ENCODE measurements at places on chromosomes 13 and 19.

DNA sequence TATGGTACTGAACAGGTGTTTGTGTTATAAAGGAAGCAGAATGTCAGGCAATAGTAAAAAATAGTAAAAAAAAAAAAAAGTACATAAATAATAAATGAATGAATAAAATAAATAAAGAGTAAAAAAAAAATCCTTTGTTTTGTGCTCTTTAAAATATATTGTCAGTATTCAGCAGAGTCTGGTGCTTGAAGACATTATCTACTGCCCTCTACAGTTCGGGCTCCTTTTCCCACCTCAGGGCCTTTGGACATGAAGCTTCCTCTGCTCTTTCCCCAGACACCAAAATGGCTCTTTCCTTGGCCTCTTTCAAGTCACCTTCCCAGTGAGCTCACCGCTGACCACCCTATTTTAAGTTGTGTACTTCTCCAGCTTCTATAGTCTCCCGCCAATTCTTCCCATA is 137.5 kb downstream of the TNFRSF19 start:
- DNase-seq = no peak

DNA sequence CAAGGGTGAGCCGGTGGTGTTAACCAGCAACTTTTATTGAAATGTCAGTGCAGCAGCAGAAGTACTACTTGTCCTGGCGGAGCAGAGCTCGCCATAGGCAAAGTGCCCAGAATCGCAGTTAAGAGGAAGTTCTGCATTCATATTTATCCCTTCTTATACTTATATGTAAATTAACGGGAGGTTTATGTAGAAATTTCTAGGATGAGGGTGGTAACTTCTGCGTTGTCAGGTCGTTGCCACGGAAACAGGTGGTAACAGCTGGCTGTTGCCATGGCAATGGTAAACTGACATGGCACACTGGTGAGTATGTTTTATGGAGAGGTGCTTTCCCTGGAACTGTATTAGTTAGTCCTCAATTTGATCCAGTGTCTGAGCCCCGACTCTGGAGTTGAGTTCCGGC is 2494.9 kb upstream of the PCDH20 start:
- no peak for DNase-seq

GRCh38 chr13:113157206-113157928 is 1.1 kb upstream of the PROZ start:
- DNase-seq = no peak

GRCh38 chr19:40960062-40960685 is 30.9 kb upstream of the CYP2B6 start:
- no peak for DNase-seq

DNA sequence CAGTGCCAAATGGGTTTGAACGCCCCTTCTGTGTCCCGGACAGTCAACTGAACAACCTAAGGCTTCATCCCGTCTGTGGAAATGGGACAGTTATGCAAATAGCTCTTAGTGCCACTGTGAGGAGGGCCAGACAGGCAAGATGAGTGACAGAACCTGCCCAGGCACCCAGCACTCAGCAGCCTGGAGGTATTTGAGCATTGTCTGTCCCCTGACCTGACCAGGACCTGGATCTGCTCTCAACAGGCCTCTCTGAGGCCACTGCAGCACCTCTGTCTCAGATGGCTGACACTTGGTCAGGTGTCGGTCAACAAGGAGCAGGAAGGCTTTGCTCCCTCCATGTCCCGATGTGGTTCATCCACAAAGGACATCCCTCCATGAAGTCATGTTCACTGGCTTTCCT is 67.9 kb downstream of the CCDC70 start:
- DNase-seq = no peak

DNA sequence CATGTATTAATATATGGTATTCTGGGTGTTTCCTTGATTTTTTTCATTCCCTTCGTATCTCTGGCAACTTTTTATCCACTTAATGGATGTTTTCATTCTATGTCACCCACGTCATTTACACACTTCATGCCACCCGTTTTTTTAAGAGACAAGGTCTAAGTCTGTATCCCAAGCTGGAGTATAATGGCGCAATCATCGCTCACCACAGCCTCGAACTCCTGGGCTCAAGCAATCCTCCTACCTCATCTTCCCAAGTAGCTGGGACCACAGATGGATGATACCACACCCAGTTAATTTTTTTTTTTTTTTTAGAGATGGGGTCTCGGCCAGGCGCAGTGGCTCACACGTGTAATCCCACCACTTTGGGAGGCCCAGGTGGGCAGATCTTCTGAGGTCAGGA is 3.4 kb upstream of the VASP start:
- no peak for DNase-seq

GRCh38 chr19:48990400-48990799 is 2.7 kb downstream of the GYS1 start:
- DNase-seq = no peak

Measured in neural crest cell (in vitro differentiated cells).